ENCODE measurements at places on chromosomes 13 and 19.

- DNase-seq, result peak; percentile 56
Observed at GRCh38 chr19:17394891-17395415, 957 bp upstream of the CCDC194 start.

DNA sequence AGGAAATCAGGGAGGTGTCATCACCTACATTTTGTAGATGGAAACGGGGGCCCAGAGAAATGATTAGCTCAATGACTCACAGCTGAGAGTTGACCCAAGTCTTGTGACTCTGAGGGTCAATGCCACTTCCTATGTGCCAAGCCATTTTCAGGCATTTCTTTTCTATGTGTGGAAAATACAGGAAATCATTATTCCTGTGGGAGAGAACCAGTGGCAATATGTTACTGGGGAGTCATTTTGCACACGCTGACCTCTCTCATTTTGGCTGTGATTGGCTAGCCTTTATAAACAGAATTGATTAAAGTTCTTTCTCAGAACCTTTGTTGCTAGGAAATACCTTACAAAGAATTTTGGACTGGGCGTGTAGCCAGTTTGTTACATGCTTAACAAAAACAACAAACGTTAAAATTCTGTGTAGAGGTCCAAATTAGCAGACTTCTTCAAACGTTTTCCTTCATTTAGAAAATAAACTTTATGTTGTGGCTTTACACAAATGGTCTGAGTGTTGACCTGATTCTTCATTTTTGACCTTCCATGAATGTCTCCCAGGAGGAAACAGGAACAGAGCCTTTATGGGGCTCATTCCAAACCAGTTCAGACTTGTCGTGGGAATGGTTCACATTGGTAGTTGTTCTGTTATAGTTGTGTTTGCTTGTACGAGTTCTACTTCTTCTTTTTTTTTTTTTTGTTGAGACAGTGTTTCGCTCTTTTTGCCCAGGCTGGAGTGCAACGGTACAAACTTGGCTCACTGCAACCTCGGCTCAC lies 11.4 kb downstream of the PCCA start:
- peak; percentile 63 for DNase-seq

DNA sequence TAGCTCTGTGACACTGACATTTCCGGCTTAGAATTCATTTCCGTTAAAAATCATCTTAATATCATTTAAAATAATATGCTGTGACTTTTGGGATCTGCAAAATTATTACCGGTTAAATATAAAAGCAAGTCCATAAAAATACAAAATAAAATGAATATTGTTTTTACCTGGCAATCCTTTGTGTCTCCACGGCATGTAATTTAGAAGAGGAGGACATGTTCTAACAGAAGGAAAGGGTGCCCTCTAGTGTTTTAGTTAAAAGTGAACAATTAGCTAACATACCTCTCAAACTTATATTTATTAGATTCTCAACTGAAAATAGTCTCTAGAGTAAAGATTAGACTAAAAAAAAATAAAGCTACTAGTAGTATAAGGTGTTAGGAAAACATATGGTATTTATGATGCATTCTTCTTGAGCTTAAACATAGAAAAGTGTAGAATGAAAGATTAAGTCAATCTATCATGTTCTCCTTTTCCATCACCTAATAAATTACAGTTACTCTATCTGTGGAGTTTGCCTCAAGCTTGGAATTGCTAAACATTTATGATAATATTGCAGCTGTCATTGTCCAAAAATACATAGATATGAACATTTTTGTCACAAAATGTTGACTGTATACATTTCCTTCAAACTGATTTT lies 676.7 kb upstream of the SPRY2 start:
- DNase-seq, result no peak

- DNase-seq, result peak; percentile 33
Observed at GRCh38 chr13:36673838-36674326, at the start of gene SERTM1. Gene SERTM1, plus strand, starts transcription at chr13:36674020. Its CDS starts 21,059 bp downstream, at chr13:36695079.

DNA sequence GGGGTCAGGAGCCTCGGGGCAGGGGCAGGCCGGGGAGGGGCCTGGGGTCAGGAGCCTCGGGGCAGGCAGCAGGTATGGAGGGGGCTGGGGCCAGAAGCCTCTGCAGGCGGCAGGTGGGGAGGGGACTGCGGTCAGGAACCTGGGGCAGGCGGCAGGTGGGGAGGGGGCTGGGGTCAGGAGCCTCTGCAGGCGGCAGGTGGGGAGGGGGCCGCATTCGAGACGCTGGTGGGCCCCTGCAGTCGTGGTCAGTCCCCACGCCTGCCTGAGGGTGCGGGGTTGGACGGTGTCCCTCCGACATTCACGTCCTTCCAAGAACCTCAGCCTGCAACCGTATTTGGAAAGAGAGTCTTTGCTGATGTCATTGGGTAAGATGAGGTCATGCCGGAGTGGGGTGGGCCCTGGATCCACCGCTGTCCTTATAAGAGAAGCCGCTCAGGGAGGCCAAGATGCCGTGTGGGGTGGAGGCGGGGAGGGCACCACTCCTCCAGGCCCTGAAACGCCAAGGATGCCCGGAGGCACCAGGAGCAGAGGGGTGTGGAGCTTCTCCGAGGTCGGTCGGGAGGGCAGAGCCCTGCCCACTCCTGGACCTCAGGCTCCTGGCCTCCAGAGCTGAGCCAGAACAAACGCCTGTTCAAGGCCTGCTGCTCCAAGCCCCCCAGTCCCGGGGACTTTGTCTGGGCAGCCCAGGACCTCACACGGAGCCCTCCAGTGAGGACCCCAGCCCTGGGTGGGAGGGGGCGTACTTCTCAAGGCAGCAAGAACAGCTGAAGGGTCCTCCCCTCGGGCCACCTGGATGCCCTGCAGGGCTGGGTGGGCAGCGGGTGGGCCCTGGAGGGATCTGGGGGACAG lies 30.1 kb downstream of the PIP5K1C start:
- peak; percentile 76 for DNase-seq

- DNase-seq, result no peak
Observed at GRCh38 chr19:32166238-32166637, 179.2 kb upstream of the ZNF507 start.

- DNase-seq, result no peak
Observed at GRCh38 chr19:29089315-29089870, 123.6 kb downstream of the UQCRFS1 start.

GRCh38 chr13:108283110-108283509 lies 13.6 kb downstream of the TNFSF13B start:
- DNase-seq, result no peak

DNA sequence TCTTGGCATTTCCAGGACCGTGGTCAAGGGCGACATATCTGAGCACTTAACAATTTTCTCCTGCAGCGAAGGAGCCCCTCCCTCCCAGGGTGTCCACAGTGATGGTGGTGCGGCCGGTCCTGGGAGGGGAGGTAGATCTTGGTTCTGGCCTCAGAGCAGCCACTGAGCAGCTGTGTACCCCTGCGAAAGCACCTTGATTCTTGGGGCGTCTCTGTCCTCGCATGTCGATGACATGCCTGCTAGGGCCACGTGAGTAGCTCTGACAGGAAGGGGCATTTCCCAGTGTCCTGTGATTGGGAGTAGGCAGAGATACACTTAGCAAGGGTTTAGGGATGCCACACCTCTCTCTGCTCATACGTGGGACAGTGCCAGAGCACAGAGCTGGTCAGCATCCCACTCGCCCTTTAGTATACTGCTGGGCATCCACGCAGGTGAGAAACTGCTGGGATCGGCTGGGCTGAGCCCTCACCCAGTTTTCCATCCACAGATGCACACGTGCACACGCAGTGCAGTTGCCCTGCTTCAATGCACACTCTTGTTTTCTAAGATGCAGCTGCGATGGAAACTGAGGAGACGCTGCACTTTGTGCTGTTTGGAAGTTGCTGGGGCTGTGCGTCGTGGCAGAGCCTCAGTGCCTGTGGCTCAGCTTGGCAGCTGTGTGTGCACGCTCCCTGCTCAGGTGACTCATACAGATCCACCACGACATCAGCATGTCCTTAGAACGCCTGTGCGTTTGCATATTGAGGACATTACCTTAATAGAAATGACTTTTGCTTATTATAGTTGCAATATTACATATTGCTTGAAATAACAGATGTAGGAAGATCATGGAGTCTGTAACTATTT lies 66.8 kb downstream of the TEX29 start:
- no peak for DNase-seq

DNA sequence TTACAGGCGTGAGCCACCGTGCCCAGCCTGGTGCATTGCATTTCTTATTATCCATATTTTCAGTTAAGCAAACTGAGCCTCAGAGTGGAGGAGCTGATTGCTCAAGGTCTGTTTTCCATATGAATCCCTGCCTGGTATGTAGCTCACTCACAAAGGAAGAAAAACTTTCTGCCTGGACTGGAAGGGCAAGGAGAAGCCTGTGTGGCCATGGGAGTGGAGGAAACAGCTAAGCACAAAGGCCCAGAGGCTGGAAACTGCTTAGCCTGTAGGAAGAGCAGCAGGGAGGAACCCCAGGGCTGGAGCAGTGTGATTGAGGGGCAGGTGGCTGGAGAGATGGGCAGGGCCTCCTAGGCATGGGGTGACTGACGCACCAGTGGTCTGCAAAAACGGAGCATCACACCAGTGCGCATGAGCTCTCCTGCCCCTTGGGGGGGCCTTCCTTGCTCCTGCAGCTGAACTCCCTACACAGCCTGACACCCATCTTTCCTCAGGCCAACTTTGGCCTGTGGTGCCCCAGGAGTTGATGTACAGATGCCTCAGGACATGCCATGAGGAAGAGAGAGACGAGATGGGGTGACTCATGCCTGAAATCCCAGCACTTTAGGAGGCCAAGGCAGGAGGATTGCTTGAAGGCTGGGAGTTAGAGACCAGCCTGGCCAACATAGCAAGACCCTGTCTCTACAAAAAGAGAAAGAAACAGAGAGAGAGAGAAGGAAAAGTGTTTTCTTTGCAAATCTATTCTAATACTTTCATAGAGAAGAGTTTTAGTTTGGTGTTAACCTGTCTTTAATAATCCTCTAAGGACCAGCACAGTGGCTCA lies 2.8 kb upstream of the HNRNPM start:
- DNase-seq, result no peak

GRCh38 chr19:30504272-30504671 lies 132.1 kb downstream of the ZNF536 start:
- no peak for DNase-seq

- no peak for DNase-seq
Observed at GRCh38 chr13:50713523-50714248, 129.8 kb downstream of the DLEU7 start.

DNA sequence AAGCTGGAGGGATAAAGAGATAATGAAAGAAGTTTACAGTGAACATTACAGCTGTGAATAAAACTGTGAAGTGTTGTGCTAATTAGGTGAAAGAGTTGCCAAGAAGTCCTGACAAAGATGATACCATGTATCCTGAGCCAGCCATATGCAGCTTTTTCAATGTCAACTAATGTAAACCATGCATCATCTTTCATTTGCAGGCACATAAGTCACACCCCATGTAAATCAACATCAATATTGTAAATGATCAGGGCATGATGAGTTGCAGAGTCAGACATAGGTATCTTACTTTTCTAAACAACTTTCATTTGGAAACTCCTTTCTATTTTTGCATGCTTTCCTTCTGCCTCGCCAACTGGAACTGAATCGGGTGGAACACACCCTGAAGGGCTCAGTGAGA lies 569.1 kb downstream of the TBC1D4 start:
- DNase-seq, result no peak
